ENCODE measurements at places on chromosomes 5 and 9.

DNA sequence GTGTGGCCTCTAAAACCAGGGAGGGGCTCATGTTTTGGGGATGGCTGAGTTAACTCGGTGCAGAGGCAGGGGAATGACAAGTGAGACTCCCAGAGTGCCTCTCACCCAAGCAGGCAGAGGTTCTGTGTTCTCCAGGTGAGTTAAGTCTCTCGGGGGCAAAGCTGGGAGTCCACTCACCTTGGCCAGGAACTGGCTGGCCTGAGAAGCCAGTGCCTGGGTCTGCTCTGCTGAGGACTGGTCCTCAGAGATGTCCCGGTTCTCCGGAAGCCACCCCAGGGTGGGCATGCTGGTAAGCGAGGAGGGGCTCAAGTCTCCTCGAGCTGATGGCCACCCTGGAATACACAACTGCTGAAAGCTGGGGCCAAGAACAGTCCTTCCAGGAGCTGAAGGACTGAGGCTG lies 20.4 kb downstream of the AKNA start:
- DNase-seq, result no peak

- no peak for DNase-seq
These were observed 1.9 kb downstream of the B4GALT7 start for GRCh38 chr5:177601577-177602457.

DNA sequence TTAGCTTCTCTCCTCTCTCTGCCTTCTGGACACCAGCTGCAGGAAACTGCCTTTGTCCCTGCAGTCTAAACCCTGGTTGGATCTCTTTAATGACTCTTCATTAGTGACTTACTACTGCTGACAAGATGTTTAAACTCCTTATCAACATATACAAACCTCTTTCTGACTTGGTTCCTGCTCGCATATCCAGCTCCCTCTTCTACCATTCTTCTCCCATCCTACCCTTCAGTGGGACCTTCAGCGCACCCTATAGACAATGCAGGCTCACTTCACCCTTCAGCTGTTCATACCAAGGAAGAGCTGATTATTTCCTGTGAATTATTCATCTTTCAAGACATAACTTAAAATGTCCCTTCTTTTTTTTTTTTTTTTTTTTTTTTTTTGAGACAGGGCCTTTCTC lies 436.5 kb downstream of the KIAA0825 start:
- DNase-seq, result no peak

GRCh38 chr9:117278020-117278419 lies 136.8 kb downstream of the ASTN2 start:
- no peak for DNase-seq

DNA sequence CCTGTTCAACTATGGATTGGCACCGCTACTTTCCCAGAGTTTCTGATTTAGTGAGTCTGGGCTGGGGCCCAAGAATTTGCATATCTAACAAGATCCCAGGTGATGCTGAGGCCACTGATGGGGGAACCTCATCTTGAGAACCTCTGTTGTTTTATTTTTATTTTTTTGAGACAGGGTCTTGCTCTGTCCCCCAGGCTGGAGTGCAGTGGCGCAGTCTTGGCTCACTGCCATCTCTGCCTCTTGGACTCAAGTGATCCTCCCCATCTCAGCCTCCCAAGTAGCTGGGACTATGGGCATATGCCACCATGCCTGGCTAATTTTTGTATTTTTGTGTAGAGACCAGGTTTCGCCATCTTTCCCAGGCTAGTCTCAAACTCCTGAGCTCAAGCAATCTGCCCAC lies 35.7 kb downstream of the LMX1B start:
- DNase-seq, result no peak

DNA sequence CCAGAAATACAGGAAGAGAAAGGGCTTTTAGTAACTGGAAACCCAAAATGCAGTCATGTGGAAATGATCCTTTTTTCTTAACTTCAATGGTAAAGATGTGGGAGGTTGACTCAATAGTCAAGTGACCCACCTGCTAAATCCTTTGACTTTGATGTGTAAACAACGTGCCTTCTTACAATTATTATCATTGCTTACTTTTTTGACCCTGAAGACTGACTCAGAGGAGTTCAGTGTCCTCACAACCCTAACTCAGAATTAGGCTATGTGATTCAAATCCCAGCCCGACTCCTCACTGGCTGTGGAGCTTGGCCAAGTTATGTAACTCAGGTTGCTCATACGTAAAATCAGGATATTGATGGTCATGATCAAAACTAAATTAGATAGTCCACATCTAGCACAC lies 27.9 kb downstream of the ANXA1 start:
- no peak for DNase-seq

DNA sequence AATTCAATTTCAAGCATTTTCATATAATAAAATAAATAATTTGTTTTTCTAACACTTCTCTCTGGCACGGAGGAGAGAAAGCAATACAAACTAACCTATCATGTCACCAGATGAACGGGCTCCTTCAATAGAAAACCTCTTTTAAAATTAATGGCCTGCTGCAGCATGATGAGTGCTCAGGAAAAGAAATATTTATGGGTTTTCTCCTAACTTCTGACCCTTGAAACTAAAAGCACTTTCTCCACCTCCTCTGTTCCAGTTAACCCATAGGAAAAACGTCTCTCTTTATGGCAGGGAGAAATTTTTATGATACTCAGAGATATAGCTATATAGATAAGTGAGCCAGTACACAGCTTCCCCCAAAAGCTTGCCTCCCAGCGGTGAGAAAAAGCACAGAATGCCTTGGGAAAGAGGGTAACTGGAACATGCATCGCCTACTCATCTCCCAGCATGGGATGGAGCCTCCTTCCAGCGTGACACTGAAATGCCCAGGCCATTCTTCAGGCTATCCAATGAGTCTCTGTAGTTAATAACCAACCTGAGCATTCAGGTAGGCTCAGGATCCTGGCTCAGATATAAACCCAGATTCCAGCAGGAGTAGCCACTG lies 963.0 kb upstream of the DMAC1 start:
- DNase-seq, result no peak

- no peak for DNase-seq
These were observed 194.0 kb downstream of the IRX1 start for GRCh38 chr5:3789519-3790193.

- DNase-seq, result no peak
These were observed 120.0 kb downstream of the DAB2IP start for GRCh38 chr9:121771418-121771817.

DNA sequence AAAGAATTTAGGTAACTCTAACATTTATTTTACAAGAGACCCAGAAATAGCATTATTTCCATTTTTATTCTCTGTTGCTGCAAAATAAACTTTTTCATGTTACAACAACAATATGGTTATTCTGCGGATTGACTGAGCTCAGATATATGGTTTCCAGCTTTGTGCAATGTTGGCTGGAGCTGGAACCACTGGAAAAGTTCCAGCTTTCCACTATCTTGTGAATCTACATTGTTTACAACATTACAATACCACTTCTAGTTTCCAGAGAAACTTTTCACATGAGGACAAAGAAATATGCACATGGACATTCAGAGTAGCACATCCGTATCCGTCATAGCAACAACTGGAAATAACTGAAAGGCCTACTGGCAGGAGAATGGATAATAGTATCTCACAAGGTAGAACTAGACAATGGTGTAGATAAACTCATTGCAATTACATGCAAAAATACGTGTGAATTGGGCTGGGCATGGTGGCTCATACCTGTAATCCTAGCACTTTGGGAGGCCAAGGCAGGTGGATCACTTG lies 436.1 kb upstream of the ADAMTS16 start:
- no peak for DNase-seq
